Sciatic nerve (tissue), 2 donors: ENCODE measurements at places on chromosomes 3 and 15. TPM values are rescaled to one million over a fixed set of nuclear protein-coding genes. Genes with fewer than 3 reads are reported as not detected.
A peak's percentile ranks its signal among the peaks of the same experiment; 100 is the strongest.

The RETNLB gene
- not detected for total RNA-seq

The ROPN1B gene
- total RNA-seq: 5.4 TPM

The BCHE gene
- 2.6 TPM for total RNA-seq

The ITPKA gene
- total RNA-seq: not detected

The MNS1 gene
- 5.1 TPM for total RNA-seq

DNA sequence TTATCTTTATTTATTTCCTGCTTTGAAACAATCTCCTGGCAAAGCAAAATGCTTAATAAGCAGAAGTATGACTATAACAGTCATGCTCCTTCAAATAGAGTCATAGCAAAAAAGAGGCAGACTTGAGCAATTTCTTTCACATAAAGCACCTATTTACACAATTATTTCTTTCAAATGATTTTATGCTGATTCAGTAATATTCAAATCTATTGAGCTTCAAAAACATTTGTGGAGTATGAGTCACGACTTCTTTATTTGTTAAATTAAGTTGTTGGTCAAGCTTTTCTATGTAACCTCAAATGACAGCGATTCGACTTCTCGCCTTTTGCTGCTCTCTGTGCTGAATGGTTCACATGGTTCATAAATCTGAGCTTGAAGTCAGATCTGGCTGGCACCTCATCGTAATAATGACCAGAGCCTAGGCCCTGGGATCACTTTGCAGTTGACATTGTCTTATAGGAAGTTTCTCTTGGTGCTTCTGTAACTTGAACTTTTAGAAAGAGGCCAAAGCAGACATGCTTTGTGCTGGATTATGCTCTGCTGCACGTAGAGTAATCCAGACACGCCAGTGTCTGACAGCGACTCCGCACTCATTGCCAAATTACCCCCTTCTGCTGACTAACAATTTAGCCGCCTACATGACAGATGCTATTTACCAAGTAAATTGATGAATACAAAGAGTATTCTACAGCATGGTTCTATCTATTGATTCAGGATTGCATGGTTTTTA lies 139.0 kb downstream of the MCTP2 start:
- DNase-seq: no peak

DNA sequence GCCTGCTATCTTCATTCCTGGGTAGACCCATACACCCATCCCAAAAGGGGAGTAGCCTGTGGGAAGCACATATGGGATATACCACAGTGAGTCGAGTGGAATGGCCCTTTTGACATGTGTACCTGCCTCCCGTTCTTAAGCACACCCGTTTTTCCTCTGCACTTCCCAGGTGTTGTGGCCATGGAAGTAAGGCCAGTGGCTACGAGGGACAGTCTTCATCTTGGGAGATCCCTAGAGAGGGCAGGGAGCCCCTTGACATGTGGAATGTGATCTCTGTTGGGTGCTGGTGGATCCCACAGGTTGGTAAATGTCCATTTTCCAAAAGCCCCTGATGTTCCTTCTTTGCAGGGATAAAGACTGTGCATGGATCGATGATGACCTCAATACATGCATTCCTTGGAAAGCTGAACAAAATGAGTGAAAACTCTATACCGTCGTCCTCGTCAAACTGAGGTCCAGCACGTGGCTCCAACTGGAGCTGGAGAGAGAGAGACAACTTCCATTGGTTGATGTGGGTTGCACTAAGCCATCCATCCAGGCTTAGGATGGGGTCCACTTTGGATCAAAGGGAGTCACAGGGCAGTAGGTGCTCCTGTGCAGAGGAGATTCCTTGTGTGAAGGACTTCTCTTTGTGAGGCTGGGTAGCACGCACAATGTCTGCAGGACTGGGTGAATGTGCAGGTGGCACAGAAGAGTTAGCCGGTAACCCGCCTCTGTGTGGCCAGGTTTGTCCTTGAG lies 136.8 kb downstream of the SNRPN start:
- no peak for DNase-seq

GRCh38 chr3:119311081-119311925 lies 17.1 kb downstream of the ARHGAP31 start:
- DNase-seq: no peak

- DNase-seq: no peak
These were observed 90.1 kb upstream of the PRR23C start for GRCh38 chr3:139134678-139135372.

GRCh38 chr15:57992761-57993355 lies 72.7 kb downstream of the ALDH1A2 start:
- no peak for DNase-seq

GRCh38 chr3:51796854-51797253 lies 17.8 kb upstream of the IQCF6 start:
- DNase-seq: no peak

DNA sequence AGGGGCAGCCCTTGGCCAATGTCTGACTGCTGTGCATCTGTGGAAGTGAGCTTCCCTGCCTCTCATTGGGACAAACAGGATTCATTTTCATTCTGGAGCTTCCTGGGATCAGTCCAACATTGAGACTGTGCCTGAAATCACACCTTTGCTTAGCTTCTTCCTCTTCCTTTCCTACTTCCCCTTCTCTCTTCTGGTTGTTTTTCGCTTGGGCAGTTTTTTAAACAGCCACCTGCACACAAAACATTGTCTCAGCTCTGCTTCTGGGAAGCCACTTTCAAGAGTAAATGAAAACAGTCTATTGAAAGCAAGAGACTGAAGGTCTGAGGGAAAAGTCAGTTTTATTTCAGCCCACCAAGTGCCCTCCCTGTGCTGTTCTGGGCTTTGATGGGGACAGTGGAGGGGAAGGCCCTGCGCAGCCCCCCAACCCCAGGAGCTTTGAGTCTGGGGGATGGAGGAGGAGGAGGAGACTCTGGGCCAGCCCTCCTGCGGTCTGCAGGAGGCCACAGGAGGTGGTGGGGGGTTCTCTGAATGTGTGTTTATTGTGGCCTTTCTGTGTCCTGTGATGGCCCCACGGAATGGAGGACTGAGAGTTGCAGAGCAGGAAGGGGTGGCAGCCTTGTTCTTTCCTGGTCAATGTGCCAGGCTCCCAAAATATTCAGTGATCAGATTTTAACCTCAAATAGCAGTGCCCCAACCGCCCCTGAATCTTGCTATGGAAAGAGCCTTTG lies 7.8 kb upstream of the ISLR2 start:
- DNase-seq: no peak

GRCh38 chr15:77024273-77025082 lies 29.6 kb downstream of the PSTPIP1 start:
- DNase-seq: peak; percentile 85

DNA sequence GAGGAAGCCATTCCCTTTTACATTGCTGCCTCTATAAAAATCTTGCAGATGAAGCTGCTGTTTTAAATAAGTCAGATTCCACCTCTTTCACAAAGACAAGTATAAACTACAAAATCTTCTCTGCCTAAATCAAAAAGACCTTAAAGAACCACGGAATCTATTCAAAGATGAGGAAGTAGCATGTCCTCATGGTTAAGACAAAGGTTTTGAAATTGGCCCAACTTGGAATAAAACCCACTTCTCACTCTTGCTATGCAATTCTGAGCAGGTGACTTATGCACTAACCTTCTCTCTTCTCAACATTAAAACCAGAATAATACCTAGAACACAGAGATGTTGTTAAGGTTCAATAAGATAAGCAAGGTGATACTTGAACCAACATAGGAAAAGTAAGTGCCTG lies 97.6 kb downstream of the FOXP1 start:
- DNase-seq: no peak

- DNase-seq: no peak
These were observed 184.6 kb downstream of the ATP10A start for GRCh38 chr15:25678500-25678855.

- DNase-seq: no peak
These were observed 33.3 kb downstream of the ANKDD1A start for GRCh38 chr15:64944961-64945360.

DNA sequence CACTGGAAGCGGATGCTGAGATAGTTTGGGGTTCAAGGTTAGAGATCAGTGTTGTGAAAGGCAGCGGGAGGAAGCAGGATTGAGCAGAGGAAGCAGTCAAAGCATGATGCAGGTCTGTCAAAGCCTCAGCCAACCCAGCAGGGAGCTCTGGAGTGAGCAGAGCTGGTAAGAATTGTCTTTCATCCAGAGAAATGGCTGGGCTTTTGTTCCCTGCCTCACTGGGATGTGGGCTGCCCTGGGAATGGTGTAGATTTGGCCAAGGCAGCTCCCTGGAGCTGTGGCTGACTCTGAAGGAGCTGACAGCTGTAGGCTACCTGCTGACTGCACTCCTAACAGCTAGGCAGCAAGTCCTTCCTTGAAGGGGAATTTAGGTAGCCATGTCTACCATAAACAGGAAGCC lies 61.9 kb upstream of the STXBP5L start:
- no peak for DNase-seq

GRCh38 chr3:106797461-106797860 lies 579.8 kb upstream of the CCDC54 start:
- no peak for DNase-seq

DNA sequence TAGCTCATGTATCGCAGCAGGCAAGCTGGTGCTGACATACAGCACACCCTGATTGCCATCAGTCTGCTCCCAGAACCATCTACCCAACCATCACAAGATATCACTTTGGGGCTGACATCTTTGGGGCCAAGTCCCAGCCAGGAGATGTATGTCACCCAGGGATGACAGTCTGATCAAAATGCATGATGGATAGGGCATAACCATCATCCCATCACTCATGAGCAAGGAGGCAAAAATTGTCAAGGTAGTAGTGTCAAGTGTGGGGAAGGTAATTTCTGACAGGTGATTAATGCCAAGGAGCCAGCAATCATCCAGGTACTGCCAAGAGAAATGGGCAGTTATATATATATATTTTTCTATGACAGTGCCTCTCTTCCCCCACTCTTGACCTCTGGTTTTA lies 277.4 kb downstream of the WDR72 start:
- DNase-seq: no peak

DNA sequence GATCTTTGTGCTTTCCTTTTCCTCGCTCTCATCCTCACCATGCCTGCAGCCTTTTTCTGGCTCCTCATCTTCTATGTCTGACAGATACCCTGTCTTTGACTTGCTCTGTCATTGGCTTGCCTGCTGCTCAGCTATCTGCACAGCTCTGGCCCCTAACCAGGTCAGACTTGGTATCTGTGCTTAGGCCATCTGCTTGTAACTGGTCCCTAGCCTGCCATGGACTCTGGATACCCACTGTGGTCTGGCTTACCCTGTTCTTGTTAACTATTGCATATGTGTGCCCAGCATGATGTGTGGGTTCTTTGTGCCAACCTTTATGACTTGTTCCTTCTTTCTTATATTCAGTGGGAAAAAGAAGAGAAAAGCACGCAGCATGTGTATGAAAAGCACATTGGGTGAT lies 109.7 kb upstream of the ROPN1 start:
- no peak for DNase-seq
